ENCODE measurements at places on chromosomes 1 and 21. TPM values are rescaled to one million over a fixed set of nuclear protein-coding genes. Genes with fewer than 3 reads are reported as not detected.

Gene PLPPR4
- 0.90 TPM for total RNA-seq

Gene AUNIP
- 42.2 TPM for total RNA-seq

Gene AADACL4
- total RNA-seq = not detected

Gene OR2T29
- not detected for total RNA-seq

Gene PPIAL4G
- total RNA-seq = not detected

Gene NCMAP
- 0.11 TPM for total RNA-seq

Gene DCST2
- 1.5 TPM for total RNA-seq

Gene OLIG2
- total RNA-seq = 0.17 TPM

Gene PLA2G2F
- total RNA-seq = not detected

Gene RGS8
- 14.2 TPM for total RNA-seq

Gene CLDN17
- not detected for total RNA-seq

Gene UTS2
- total RNA-seq = 0.35 TPM

Gene SAMD13
- total RNA-seq = 3.1 TPM

Gene TMEM81
- 2.6 TPM for total RNA-seq

Gene BCAN
- total RNA-seq = 4.1 TPM

Gene OPTC
- total RNA-seq = 0.30 TPM

Gene KRTAP19-1
- total RNA-seq = not detected

Gene C1orf185
- not detected for total RNA-seq

Gene NGF
- 0.14 TPM for total RNA-seq

Gene PIGC
- 27.3 TPM for total RNA-seq

Gene EPB41
- 58.7 TPM for total RNA-seq

Gene TMPRSS3
- total RNA-seq = not detected

Gene STUM
- total RNA-seq = 0.14 TPM

Gene CSF3R
- 0.97 TPM for total RNA-seq

Gene KAZN
- 11.5 TPM for total RNA-seq

Gene CD84
- not detected for total RNA-seq

Gene HENMT1
- 18.0 TPM for total RNA-seq

Gene ADCY10
- 0.67 TPM for total RNA-seq

Gene C4BPA
- total RNA-seq = not detected

Gene DISP3
- 5.8 TPM for total RNA-seq

Gene NEGR1
- total RNA-seq = 2.1 TPM

Gene NHLH1
- total RNA-seq = 0.21 TPM

Gene BATF3
- 5.8 TPM for total RNA-seq

Gene ATP5PB
- total RNA-seq = 763 TPM

Gene KCNE2
- total RNA-seq = not detected

Gene ELAVL4
- 1.7 TPM for total RNA-seq

Gene PIGR
- not detected for total RNA-seq

Gene CHODL
- 15.8 TPM for total RNA-seq

Gene RNPEP
- 129 TPM for total RNA-seq

Gene RBM11
- 3.3 TPM for total RNA-seq

Gene ADORA1
- 5.7 TPM for total RNA-seq

Gene CDC42SE1
- 78.6 TPM for total RNA-seq

Gene HMGCL
- 35.8 TPM for total RNA-seq

Gene SLC2A5
- not detected for total RNA-seq

Gene WDR64
- total RNA-seq = not detected

Gene MX2
- 2.1 TPM for total RNA-seq

Gene DIRAS3
- total RNA-seq = 0.10 TPM

Gene GSTM5
- total RNA-seq = not detected

Gene GNG4
- 31.6 TPM for total RNA-seq

Gene DEDD
- total RNA-seq = 63.6 TPM
